ENCODE measurements at places on chromosomes 13 and 19. TPM values are rescaled to one million over a fixed set of nuclear protein-coding genes. Genes with fewer than 3 reads are reported as not detected.

ANKLE1 gene
- total RNA-seq = 0.04 TPM

LCP1 gene
- total RNA-seq = 5.3 TPM

SIGLEC9 gene
- total RNA-seq = 0.48 TPM

RNF225 gene
- total RNA-seq = 14.7 TPM

CACNA1A gene
- 0.20 TPM for total RNA-seq

HCST gene
- 0.96 TPM for total RNA-seq

MBD3L1 gene
- not detected for total RNA-seq

Data from esophagus mucosa (tissue), 1 donor.